ENCODE measurements at places on chromosomes 3 and 15.
A peak's percentile ranks its signal among the peaks of the same experiment; 100 is the strongest.

- no peak for DNase-seq
Measured at GRCh38 chr3:136682740-136683312, 69.4 kb downstream of the STAG1 start.

DNA sequence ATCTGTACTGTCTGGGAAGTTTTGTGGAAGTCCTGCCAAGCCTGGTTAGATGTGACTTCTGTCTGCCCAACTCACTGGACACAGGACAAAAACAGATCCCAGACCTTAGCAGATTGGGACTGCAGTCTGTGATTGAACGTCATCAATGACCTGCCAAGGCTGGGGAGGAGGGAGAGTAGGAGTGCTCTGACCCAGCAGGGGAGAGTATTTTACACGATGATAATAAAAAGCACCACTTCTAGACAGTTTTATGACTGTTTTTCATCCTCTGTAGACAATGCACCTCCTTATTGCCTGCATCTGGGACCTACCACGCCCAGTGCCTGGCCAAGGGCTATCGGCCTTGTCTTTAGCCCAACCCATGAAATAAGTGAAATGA is 102.3 kb upstream of the NR2E3 start:
- no peak for DNase-seq

DNA sequence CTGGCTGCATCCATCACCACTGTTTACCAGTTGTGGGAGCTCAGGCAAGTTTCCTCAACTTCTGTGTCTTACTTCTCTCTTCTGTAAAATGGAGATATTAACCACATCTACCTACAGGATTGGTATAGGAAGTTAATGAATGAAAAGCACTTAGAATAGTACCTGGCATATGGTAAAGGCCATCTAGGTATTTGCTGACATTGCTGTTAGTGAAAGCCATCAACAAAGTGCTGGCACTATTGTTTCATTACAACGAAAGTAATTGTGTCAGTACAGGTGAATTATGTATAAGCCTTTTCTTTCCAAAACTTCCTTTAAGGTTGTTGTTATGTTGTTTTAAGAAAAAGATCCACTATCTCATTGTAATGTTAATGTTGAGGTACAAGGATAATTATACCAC is 197.0 kb downstream of the NR1D2 start:
- DNase-seq = no peak

DNA sequence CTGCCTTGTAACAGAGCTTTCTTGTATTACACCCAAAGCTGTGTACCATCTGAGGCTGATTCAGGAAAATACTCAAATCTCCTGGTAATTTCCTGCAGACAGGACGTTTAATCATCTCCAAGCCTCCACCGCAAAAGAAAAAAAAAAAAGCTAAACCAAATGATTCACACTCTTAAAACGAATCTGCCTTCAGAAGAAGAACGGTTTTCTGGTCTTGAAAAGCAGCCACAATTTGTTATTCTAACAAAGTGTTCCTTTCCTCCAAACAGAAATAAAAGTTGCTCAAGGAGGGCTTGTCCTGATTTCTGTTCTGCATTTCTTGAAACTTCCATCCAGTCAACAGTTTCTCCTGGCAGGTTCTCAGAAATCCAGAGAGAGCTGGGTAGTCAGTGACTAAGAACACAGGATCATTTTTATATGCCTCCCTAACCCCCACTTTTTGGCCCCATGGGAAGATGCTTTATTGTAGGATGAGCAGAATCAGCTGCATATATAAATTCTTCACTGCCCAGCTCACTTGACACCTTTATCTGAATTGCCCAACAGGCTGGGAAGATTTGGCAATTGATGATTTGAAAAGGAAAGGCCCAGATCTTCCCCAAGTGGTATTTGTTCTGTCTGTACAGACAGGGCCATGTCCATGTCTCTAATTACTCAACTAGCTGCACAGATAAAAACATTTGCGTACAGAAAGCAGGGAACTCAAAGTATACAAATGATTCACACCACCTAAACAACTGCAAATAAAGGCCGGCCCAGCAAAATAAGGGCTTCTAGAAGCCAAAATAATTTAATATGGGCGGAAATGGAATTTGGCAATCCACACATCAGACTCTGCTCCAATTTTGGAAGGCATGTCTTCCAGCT is 41.0 kb upstream of the PRICKLE2 start:
- DNase-seq = no peak

- peak; percentile 24 for DNase-seq
Measured at GRCh38 chr3:53193466-53194209, 32.6 kb downstream of the PRKCD start.

DNA sequence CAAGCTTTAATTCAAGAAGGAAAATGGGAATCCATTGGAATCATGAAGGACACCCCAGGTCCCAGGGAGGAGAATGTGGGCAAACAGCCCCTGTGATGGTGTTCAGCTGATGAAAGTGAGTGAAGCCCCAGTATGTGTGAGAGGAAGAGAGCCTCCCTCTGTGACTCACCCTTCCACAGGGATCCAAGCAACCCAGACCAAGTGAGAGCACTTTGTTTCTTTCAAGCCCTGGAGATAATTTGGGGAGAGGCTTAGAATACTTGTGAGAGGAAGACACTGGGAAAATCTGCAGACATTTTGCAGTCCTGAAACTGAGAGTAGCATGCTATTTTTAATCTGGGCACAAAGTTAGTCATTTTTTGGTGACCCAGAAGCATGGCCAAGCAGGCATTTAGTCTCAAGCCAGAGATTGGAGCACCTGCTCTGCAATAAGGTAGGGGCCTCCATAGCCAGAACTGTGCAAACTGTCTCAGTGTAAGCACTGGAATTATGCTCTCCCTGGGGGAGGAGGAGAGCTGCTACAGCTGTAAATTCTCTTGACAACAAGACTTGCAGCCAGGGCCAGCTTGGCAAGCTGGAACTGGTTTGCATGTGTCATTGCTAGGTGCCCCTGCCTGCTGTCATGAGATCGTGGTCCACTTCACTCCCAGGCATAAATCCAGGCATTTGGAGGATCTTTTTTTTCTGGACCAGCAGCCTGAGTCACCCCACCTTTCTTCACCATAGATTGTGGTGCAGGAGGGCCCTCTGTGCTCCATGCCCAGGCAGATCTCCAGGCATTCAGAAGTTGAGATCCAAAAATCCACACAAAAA is 537.8 kb upstream of the DPPA4 start:
- DNase-seq = no peak

GRCh38 chr3:182795389-182795782 is 2.1 kb downstream of the ATP11B start:
- no peak for DNase-seq

DNA sequence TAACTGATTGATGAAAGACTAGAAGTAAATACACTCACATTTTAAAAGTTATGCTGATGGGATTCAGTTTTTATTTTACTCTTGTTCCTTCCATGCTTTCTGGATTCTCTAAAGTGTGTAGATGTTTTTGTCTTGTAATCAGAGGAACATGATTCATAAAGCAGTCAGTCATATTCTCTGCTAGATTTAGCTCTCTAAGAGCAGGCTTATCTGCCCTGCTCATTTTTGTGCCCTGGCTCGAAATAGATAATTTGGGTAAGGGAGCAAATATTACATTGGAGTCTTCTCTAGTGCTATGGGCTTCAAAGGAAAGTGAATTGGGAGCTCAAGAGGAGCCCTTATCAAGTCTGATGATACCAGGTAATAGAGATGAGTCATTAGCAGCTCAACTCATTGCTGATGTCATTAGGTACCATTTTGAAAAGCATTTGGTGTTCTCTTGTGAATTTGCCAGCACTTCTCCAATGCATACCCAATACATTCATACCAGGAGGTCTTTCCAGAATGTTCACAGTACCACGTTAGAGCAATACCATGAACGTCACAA is 27.7 kb downstream of the SACM1L start:
- no peak for DNase-seq

- DNase-seq = no peak
Measured at GRCh38 chr3:195612075-195612800, 28.5 kb upstream of the APOD start.

GRCh38 chr3:67335813-67336212 is 318.6 kb downstream of the SUCLG2 start:
- DNase-seq = no peak

DNA sequence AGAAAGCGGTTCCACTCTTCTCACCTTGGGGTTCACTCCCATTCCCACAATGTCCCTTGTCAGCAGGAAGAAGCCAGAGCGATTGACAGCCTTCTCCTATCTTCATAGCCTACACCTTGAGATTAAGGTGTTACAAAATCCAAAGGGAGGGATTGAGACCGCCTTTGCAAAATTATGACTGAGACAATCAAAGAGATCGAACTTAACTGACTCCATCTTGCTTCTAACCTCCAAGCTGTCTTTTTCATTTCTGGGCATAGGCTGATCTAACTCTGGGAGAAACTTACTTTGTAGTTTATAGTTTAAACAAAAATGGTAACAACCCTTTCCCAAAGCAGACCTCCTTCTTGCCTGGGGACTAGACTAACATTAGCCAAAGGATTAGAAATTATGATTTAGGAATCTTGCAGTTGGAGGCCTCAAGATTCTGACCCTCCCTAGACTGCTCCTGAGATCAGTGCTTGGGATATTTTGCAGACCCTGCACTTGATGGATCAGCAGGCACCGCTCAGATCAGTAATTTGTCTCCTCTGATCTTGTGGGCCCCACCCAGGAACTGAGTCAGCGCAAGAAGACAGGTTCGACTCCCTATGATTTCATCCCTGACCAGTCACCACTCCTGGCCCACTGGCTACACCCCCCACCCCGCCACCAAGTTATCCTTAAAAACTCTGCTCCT is 40.0 kb downstream of the PAQR5 start:
- no peak for DNase-seq

DNA sequence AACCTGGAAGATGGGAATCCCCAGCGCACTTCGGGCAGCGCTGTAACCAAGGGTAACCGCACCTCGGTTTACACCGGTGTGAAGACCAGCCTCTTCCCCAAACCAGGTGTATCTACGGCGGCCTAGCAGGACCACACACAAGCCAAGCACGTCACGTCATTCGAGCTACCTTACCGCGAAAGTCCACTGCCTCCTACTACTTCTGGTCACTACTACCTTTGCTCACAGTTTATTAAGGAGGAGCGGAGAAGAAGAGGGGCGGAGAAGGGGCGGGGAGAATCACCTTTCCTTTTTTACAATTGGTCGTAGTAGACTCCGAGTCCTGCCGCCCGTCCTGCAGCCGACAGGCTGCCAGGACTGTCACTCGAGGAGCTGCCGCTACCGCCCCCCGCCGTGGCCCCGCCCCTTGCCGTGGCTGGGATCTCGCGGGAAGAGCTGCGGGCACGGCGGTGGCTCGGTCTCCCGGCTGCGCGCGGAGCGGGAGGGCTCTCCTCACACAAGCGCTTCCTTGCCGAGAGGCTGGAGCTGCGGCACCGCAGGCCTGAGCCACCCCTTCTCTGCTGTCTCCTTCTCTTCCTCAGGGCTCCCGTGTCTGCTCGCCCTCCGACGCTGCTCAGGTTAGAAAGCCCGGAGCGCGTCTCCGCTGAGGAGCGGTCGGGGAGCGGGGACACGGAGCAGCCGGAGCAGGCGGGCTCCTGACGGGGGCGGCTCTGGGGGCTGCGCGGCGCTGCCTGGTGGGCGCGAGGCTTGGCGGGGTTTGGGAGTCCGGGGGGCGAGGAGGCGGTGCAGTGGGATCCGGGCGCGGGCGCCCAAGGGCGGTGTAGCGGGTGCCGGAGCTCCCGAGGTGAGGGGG is at the start of gene GLCE:
TSS of gene GLCE (plus strand) at position 495 of the 853 bp plus-strand sequence. CDS start 95,172 bp downstream, outside the sequence.
- peak; percentile 99 for DNase-seq

DNA sequence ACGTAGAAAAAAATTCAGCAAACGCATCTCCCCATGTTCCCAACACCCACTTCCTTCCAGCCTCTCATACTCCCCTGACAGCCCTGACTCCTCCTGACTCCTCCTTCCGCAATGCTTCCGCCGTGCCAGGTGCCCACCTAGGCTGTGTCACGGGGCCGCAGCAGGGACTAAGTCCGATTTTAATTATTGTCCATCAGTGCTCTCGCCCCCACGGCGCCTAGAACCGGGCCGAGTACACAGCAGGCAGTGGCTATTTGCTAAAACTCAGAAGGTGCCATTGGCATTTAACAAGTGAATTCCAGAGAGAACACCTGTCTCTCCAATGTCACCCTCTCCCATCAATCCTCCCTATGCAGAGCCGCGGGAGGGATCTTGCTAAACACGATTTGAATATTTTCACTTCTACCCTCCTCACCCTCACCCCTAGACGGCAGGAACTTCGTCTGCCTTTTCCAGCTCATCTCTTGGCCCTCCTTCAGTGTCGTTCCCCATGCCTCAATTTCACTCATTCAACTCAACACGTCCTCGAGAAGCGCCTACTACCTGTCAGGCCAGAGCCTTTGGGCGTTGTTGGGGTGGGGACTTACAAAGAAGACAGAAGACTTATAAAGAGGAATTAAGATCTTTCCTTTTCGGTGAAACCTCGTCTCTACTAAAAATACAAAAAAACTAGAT is 11.5 kb upstream of the SHF start:
- no peak for DNase-seq

GRCh38 chr3:117252208-117252607 is 542.6 kb downstream of the TUSC7 start:
- DNase-seq = no peak

DNA sequence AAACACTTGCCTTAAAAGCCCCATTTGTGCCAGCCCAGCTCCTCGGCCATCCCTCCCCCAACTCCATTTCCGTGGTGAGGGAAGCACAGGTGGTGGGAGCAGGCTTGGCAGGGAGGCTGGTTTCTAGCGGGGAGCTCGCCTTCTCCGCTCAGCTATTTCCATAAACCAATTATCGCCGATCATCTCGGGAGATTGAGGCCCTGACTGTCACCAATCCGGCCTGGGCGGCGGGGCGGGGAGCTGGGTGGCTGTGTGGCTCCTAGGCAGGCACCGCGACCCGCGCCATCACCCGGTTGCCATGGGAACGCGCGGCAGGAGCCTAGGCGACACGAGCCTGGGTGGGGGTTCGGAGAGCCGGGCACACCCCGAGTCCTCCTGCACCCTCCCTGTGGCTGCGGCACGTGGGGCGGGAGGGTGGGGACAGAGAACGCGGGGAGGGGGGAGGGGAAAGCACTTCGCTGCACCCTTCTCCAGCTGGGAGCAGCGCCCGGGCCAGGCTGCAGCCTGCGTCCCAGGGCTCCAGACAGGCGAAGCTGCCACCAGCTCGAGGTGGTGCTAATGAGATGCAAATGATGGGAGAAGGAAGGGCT is 9.3 kb downstream of the CCDC33 start:
- peak; percentile 95 for DNase-seq

DNA sequence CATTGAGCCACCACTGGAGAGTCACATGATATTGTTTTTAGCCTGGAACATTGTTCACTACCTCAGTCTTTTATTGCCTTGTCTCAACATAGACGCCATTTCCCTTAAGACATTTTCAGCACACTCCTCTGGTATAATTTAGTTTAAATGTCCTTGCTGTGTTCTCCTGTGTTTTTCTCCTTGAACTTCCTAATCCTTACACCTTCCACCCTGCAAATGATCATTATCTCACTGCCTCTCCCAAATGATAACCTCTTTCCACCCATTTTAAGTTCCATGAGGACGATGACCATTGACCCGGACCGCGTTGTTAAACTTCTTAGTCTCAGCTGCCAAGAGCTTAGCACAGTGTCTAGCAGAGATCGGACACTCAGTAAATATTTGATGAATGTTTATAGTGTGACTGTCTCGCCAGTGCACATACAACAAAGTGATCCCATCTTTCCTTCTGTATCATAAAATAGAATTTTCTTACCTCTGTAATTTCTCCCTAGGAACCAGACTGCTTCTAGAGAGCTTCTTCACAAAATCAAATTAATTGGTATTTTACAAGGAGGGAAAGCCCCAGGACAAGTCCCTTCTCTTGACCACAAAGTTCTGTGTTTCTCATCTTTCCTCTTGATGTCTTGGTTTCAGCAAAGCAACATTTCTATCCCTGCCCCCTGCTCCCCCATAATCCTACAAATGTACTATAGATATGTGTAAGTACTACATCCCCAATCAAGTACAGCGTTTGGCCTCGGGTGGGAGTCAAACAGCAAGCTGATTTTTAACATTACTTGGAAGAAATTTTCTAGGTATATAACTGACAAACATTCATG is 429.6 kb downstream of the LPP start:
- no peak for DNase-seq
